Amygdala (tissue), 56 donors: ENCODE measurements at places on chromosomes 7 and 10.

- DNase-seq = no peak
Observed at GRCh38 chr7:107966711-107967110, 36.2 kb downstream of the LAMB1 start.

DNA sequence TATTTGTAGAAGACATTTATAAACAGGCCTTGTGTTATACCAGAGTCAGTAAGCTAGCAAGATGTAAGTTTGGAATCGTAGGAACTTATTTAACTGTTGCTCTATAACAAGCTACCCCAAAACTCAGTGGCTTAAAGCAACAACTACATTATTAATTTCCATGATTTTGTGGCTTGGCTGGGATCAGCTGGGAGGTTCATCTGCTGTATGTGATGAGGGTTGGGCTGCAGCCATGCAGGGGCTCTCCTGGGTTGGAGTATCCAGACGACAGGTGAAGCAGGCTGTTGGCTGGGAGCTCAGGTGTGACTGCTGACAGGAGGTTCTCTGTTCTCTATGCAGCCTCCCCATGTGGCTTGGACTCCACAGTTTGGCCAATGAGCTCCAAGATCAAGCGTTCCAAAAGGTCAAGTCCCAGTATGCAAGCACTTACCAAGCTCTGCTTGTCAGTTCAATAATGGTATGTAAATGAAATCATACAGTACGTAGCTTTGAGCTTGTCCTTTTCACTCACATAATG, 52.4 kb downstream of the GPR26 start:
- no peak for DNase-seq

DNA sequence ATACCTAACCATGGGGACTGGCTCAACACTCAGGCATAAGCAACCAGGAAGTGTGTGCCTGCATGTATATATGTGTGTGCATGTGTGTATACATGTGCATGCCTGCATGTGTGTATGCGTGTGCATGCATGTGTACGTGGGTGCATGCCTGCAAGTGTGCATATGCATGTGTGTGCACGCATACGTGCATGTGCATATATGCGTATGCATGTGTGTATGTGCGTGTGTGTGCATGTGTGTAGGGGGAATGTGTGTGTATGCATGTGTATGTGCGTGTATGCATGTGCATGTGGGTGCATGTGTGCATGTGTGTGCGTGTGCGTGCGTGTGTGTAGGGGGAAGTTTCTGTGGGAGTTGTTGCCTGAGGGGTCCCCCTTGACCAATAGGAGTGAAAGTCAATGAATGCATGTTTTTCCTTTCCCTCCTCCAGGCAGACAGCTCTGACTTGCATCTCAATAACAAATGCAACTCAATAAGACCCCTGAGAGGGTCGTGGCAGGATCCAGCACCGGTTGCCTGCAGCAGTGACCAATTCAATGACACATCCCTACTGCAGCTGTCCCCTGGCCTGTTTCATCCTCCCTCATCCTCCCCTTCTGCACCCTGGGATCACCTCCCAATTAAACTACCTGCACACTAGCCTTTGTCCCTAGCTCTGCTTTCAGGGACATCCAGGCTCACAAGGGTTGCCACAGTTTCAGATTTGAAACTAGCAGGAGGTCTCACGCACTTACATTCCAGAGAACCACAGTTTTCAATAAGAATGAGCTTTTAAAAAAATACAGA, 27.0 kb upstream of the FZD8 start:
- no peak for DNase-seq

DNA sequence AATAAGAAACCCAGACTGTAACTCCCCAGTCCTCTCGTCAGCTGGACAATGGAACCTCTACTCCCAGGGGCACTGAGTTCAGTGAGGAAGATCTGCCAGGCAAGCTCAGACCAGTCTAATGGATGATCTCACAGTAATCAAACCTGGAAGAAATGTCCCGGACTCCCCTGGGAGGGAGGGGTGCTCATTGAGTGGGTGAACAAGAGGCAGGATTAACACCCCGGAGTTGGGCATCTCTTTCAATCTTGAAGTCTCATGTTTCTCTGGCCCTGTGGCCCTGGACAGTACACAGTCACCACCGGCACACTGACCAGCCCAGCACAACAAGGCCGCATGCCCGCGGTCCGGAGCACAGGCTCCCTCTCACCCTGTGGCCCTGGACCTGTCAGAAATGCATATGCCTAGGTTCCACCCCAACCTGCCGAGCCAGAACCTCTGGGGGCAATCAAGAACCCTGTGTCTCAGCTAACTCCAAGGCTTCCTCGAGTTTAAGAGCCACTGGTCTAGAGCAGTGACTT, 27.8 kb downstream of the CXCL12 start:
- no peak for DNase-seq

- DNase-seq = no peak
Observed at GRCh38 chr10:3803927-3804741, 19.1 kb upstream of the KLF6 start.

DNA sequence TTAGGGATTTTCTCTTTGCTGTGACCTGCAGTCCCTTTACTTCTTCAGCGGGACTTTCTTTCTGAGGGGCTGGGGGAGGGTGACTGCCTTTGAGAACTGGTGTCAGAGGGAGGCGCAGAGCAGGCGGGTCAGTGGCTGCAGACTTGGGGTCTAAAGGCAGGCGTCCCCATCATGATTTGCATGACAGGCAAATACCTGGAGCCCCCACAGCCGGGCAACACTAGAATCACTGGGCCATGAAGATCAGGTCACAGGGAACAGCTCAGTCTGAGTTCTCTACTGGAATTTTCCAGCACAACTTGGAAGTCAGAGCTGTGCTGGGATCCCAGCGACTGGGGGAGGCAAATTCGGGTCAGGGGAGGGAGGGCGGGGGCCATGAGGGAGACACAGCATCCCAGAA, 29.2 kb upstream of the PITRM1 start:
- no peak for DNase-seq

DNA sequence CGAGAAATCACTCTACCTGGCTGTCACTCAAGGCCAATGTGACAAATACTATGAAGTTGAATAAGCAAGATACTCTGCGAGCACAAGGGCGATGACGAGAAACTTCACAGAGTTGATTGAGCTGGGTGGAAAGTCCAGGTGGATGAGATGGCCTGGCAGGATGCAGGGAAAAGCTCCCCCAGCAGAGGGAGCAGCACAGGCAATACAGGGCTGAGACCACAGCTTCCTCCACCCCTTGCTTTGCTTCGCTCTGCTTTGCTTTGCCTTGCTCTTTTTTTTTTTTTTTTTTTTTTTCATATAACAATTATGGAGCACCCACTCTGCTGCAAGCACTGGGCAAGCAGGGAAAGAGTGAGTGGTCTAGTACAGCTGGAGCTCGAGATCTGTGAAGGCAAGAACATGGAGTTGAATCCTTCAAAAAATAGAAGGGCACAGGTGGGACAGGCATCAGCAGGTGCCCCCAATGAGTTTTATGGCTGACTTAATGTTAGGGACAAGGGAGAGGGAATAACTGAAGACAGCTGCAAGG, 88.3 kb downstream of the CABCOCO1 start:
- DNase-seq = no peak

DNA sequence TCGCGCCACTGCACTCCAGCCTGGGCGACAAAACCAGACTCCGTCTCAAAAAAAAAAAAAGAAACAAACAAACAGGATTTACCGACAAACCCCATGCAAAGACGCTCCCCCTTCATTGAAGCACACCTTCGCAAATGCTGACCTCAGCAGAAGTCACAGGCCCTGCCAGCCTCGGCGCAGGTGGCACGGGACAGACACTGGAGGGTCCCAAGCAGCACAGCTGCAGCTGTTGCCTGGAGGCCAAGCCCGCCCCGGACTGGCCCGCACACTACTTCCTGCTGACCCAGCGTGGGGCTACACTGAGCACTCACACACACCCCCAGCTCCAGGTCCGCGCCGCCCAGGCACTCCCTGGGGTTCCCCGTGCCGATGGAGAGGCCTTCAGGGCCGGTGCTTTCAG, 31.2 kb downstream of the SNX8 start:
- DNase-seq = no peak

DNA sequence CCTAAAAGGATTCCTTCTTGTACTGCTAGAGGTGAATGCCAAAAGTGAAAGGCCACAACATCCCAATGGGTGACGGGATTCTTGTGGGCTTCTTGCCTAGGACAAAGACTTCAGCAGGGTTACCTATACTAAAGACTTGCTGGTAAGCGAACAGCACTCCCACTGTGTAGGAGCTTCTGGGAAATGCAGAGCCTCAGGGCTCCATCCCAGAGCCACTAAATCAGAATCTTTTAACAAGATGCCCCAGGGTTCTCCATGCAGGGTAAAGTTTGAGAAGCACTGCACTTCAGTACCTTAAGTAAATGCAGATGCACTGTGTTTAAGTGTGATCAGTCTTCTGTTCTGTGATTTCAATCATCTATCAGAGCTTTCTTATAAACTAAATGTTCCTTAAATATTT, 266.9 kb upstream of the KLF14 start:
- no peak for DNase-seq

DNA sequence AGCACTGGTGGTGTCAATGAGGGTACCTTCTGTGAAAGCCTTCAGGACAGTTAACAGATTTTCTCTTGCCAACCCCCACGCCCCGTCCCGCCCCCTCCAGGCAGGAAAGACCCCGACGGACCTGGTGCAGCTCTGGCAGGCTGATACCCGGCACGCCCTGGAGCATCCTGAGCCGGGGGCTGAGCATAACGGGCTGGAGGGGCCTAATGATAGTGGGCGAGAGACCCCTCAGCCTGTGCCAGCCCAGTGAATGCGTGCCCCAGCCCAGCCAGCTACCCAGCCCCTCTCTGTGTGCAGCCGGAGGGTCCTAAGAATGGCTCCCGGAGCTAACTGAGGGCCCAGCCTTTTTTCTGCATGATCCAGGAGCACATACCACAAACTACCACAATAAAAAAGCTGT, 713 bp upstream of the HOGA1 start:
- DNase-seq = no peak

- no peak for DNase-seq
Observed at GRCh38 chr7:102926783-102927140, 14.0 kb downstream of the LRRC17 start.

- no peak for DNase-seq
Observed at GRCh38 chr10:34346516-34347100, 468.5 kb downstream of the PARD3 start.

DNA sequence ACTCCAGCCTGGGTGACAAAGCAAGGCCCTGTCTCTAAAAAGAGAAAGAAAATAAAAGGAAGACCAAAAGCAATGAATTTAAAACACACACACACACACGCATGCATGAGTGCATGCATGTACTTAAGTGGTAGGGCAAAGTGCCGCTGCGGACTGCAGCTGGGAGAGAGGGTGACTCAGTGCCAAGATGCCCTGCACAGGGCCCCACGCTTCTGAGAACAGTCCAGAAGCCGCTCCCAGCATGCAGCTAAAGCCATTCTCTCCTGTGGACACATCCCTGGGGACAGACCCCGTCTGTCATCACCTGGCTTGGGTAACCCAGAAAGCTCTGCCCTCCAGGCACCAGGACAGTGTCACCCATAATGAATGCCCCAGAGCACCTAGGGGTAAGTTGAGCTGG, 61.0 kb upstream of the MYL10 start:
- no peak for DNase-seq

GRCh38 chr10:132209130-132209529, 22.4 kb downstream of the DPYSL4 start:
- DNase-seq = no peak

DNA sequence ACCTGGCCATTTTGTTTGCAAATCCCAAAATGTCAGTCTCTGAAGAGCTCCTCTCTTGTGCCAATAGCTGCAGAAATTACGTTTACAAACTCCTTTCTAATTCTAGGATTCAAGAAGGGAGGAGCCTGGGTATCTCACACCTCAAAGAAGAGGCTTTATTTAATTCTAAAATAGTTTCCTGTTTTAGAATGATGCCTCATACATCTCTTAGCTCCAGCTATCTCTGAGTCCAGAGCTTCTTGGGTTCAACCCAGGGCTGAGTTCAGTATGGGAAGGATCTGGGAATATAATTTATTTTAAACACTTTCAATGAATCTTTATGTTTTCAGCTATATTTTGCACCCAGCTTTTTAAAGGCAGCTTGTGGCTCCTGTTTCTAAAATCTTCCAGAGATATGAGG, 150.1 kb downstream of the CACNA2D1 start:
- no peak for DNase-seq

- DNase-seq = no peak
Observed at GRCh38 chr10:45052700-45053099, 52.0 kb downstream of the ZNF22 start.

GRCh38 chr10:20041931-20042330, 225.7 kb downstream of the PLXDC2 start:
- DNase-seq = no peak

DNA sequence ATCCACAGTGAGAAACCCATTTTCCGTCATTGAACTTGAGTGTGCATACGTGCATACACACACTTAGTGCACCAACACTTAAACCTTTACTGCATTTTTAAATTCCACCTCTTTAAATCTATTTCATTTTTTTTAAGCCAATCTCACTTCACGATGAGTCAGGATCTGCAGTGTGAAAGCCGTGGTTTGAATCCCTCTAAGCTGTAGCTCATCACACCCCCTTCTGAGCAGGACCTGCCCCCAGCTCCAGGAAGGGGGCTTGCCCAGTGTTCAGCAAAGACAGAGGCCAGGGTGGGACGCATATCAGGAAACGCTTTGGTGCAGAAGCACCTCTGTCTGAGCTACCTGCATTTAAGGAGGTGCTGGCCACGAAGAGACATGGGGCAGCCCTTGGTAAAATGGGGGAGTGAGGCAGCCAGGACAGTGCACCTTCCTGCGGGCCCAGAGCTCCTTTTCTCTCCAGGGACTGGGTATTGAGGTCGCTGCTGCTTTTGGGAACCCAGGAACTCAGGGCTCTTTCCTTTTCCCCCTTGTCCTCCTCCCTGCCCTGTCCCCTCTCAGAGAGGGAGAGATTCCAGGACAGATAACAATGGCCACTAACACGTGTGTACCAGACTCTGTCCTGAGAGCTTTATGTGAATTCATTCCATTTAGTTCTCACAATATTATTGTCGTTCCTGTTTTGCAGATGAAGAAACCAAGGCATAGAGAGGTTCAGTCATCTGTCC, 21.7 kb downstream of the ZNF316 start:
- DNase-seq = no peak

DNA sequence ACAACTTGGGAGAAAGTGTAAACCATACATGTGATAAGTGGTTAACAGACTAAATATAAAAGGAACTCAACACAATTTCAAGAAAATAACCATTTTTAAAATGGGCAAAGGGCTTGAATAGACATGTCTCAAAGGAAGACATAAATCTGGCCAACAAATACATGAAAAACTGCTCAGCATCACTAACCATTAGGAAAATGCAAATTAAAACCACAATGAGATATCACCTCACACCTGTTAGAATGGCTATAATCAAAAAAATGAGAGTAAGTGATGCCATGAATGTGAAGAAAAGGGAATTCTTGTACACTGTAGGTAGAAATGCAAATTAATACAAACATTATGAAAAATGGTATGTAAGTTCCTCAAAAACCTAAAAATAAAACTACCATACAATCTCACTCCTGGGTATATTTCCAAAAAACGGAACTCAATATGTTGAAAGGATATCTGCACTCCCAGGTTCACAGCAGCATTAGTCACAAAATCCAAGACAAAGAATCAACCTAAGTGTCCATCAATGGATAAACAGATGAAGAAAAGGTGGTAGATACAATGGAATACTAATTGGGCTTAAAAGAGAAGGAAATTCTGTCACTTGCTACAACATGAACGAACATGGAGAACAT, 5.6 kb downstream of the SNX13 start:
- DNase-seq = no peak
